ENCODE measurements at places on chromosomes 3 and 15. TPM values are rescaled to one million over a fixed set of nuclear protein-coding genes. Genes with fewer than 3 reads are reported as not detected.

GOLGA8J gene
- total RNA-seq: not detected

- DNase-seq: no peak
Observed at GRCh38 chr3:161854232-161854771, 357.7 kb downstream of the OTOL1 start.

DLL4 gene
- 75.8 TPM for total RNA-seq

SAMMSON gene
- total RNA-seq: not detected

DNA sequence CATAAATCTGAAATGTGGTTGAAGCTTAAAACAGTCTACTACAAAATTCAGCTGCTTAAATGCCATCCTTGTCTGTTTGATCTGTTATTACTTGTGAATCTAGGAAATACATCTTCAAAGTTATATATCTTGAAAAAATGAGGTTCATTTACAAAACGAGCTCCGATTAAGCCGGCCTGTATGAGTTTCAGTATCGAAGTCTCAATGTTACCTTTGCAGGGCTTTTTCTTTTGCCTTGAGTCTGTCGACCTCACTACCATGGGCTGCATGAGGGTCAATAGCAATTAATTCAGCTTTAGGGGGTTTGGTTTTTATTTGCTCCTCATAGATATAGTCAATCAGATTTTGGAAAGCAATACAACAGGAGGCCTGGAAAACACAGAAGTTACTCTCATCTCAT is 23.2 kb downstream of the ERICH6 start:
- DNase-seq: no peak

TMEM212 gene
- not detected for total RNA-seq

DNA sequence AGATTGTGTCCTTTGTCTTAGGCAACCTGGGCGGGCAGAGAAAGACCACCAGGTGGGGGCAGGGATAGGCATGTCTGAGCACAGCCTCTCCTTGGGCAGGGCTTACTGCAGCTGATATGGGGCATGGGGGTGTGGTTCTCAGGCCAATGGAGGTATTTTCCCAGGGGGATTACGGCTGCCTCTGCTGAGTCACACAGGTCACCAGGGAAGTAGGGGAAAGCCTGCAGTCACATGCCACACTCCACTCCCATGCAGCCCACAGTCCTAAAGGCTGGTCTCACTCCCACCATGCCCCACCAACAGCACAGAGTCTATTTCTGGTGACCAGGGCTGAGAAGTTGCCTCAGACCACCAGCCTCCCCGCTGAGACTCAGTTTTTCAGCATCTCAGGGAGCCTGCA is 466.4 kb downstream of the DIPK2A start:
- DNase-seq: no peak

DNA sequence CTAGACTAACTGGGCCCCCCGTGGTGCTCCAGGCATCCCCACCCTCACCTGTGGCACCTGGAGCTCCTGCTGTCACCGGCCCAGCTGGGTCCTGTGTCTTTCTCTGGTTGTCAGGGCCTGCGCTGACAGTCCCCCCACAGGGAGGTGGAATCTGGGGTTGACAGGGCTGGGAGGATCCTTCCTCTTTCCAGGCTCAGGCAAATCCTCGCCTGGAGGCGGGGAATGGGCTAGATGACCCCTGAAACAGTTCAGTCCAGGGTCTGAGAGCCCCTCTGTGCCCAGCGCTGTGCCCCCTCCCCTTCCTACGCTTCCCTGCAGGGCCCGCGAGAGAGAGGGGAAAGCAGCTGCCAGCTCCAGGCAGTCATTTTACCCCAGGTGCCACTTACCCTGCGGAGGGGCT is 50.1 kb upstream of the MCF2L2 start:
- DNase-seq: no peak
